ENCODE measurements at places on chromosomes 6 and 20. TPM values are rescaled to one million over a fixed set of nuclear protein-coding genes. Genes with fewer than 3 reads are reported as not detected.

- no peaks in the 10 kb centered on the region for H3K27me3 ChIP-seq
- H3K4me3 ChIP-seq, result no peak overlapping the region
- H3K4me1 ChIP-seq, result no peaks in the 10 kb centered on the region
- no peaks in the 10 kb centered on the region for H3K36me3 ChIP-seq
- no peak for DNase-seq
Observed at GRCh38 chr20:10271494-10272219, 53.0 kb downstream of the SNAP25 start.

GRCh38 chr6:8172530-8172929 lies 70.2 kb upstream of the EEF1E1 start:
- no peak overlapping the region for H3K27ac ChIP-seq
- no peaks in the 10 kb centered on the region for H3K4me1 ChIP-seq
- no peak for DNase-seq

DNA sequence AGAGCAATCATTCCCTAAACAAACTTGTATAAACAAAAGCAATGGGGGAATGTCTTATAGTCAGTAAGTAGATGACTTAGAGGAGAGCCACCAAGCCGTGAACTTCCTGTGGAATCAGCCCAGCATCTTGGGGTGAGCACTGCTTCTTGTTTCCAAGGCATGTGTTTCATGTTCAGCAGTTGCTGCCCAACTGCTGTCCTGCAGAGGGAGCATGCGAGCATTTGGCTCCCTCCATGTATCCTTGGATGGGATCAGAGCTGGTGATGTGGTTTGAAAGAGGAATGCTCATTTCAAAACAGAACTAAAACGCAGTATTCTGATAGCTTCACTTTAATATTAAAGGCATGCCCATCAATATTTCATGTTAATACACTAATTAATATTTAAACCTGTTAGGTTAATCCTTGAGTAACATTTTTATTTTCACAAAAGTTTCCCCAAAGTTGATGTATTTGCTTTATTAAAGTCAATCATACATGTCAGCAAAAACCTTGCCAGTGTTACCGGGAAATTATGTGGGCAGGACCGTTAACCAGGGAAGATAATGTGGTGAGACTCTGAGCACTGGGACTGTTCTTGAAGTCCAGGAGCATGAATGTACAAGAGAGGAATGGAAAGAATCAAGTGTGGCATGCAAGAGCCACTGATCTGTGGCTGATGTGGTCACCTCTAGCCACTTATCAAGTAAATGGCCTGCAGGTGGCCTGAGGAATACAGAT lies 172.1 kb upstream of the GGTLC1 start:
- no peak overlapping the region for H3K4me3 ChIP-seq
- H3K4me1 ChIP-seq, result no peaks in the 10 kb centered on the region
- H3K36me3 ChIP-seq, result no peaks in the 10 kb centered on the region
- no peak for DNase-seq
- H3K27me3 ChIP-seq, result no peaks in the 10 kb centered on the region

GRCh38 chr6:27178860-27179259 lies 68.6 kb upstream of the PRSS16 start:
- DNase-seq, result no peak
- H3K4me1 ChIP-seq, result peaks cover 7% of the 10 kb centered on the region
- no peaks in the 10 kb centered on the region for H3K36me3 ChIP-seq
- no peaks in the 10 kb centered on the region for H3K27me3 ChIP-seq

DNA sequence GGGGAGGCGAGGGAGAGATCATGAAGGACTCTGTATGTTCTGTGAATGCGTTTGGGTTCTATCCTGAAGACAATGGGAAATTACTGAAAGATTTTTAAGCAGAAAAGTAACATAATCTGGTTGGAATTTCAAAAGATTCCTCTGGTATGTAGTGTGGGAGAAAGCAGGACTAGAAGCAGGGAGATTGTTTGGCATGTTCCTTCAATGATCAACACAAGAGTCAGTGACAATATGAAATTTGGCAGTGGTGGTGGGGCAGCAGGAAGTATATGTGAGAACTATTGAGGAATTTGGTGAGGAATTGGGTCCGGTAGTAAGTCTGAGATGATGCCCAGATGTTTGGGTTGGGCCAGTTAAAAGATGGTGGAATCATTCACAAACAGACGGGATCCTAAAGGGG lies 348.7 kb downstream of the CD83 start:
- no peaks in the 10 kb centered on the region for H3K4me1 ChIP-seq
- H3K36me3 ChIP-seq, result no peaks in the 10 kb centered on the region
- H3K4me3 ChIP-seq, result no peak overlapping the region
- no peaks in the 10 kb centered on the region for H3K27me3 ChIP-seq

DNA sequence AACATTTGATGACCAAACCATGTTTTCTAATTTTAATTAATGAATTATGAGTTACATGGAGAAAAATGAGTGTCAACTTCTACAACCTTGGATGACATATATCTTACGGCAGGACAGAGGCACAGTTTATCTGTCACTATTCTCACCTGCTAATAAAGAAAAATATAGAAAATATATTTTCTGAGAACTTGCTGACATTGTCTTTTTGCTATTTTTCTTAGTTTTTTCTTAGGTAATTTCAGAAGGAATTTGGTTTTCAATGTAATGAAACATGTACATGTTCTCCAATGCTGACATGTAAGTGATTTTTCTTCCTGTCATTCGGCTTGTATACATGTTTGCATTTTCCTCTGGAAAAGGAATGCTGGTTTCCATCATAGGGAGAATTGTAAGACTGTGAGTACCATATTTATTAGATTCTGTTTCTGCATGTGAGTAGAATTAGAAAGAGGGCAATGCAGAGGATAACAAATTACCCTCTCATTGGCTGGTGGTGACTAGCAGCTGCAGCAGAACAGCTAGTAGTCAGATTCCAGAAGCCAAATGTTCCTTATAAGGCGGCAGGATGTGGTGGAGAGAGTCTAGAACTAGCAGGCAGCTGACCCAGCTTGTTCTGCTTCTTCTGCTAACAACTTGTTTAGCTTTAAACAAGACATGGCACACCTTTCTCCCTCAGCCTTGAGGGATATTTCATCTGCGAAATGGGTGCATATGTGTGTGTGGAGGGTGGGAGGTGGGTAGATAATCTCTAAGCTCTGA lies 132.8 kb upstream of the SPACA1 start:
- H3K4me3 ChIP-seq, result no peak overlapping the region
- H3K36me3 ChIP-seq, result no peaks in the 10 kb centered on the region
- no peak overlapping the region for H3K27ac ChIP-seq
- no peak for DNase-seq

GRCh38 chr20:46559001-46559400 lies 8.5 kb upstream of the OCSTAMP start:
- no peaks in the 10 kb centered on the region for H3K36me3 ChIP-seq

GRCh38 chr6:121398127-121398526 lies 37.3 kb upstream of the GJA1 start:
- H3K4me1 ChIP-seq, result no peaks in the 10 kb centered on the region
- H3K36me3 ChIP-seq, result no peaks in the 10 kb centered on the region
- no peaks in the 10 kb centered on the region for H3K27me3 ChIP-seq
- no peak overlapping the region for H3K27ac ChIP-seq

DNA sequence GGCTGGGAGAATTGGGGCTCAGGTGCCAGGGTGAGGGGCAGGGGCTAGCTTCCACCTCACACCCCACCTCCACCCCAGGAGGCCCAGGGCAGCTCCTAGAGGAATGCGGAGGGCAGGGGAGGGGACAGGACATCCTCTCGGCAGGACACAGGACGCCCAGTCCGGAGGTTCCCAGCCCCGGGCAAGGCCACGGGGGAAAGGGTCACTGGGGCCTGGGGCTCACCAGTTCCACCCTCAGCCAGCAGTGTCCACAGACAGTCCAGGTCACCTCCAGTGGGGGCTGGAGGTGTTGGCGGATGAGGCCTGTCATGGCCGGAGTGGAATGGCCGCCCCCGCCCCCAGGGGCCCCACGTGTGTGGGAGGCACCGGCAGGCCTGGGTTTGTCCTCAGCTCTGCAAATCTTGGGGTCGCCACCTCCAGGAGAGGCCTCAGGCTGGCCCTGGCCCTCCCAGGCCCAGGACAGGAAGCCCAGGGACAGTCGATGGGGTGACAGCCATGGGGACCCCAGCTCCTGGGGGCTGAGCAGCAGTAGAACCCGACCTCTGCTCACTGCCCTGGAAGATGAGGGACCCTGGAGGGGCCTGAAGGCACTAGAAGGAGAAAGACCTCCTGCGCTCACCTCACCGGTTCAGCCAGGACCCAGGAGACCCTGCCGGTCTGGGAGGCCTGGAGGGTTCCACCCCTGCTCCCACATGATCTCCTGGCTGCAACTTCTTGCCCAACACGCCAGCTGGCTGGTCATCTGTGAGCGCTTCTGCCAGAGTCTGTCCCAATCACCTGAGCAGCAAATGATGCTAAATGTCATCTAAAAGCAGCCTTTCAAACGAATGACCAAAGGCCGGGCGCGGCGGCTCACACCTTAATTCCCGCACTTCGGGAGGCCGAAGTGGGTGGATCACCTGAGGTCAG lies 13.0 kb upstream of the ABHD16B start:
- H3K36me3 ChIP-seq, result no peaks in the 10 kb centered on the region
- DNase-seq, result no peak
- H3K27ac ChIP-seq, result no peak overlapping the region
- no peak overlapping the region for H3K4me3 ChIP-seq
- peaks cover 33% of the 10 kb centered on the region for H3K4me1 ChIP-seq

The TINAG gene
- not detected for total RNA-seq

The NKX2-2 gene
- total RNA-seq, result not detected

The KPNA5 gene
- total RNA-seq, result 61.8 TPM
